ENCODE measurements at places on chromosomes 3 and 15.

- no peak for DNase-seq
Observed at GRCh38 chr3:23221136-23221535, 18.0 kb downstream of the UBE2E2 start.

- no peak for DNase-seq
Observed at GRCh38 chr3:14858105-14858504, 39.3 kb downstream of the FGD5 start.

- DNase-seq, result no peak
Observed at GRCh38 chr3:98962189-98962930, 60.9 kb upstream of the DCBLD2 start.

DNA sequence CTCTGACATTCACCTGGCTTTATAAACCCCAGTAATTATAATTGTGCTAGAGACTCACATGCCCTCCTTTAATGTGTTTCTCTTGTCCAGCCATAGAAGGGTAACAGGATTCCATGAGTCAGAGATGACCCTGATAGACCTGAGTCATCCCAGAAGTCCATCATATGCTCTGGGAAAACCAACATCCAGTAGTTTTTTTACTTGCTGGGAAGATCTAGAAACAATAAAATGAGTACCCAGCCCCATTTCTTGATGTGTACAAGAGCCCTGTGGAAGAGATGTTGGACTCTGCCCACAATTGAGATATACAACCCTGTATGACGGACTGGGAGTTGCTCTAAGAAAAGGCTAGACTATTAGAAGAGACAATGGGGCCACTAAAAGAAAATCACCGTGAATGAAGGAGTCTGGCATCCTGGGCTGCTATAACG is 22.4 kb upstream of the THUMPD3 start:
- DNase-seq, result no peak

DNA sequence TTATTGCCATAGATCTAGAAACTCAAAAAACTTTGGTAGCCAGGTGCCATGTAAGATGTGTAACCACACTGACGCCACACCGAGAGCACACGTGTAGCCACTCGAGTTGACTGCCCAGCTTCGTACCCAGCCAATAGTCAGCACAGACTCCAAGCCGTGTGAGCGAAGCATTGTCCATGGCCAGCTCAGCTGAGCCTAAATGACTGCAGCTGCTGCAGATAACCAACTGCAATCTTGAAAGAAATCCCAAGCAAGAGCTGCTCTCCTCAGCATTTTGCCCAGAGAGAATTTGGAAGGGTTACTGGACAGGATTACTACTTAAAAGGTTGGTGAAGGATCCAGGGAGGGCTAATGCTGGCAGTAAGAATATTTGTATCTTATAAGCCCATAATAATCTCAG is 193.0 kb upstream of the THRB start:
- DNase-seq, result no peak

GRCh38 chr3:35380196-35380595 is 259.1 kb upstream of the ARPP21 start:
- DNase-seq, result no peak

DNA sequence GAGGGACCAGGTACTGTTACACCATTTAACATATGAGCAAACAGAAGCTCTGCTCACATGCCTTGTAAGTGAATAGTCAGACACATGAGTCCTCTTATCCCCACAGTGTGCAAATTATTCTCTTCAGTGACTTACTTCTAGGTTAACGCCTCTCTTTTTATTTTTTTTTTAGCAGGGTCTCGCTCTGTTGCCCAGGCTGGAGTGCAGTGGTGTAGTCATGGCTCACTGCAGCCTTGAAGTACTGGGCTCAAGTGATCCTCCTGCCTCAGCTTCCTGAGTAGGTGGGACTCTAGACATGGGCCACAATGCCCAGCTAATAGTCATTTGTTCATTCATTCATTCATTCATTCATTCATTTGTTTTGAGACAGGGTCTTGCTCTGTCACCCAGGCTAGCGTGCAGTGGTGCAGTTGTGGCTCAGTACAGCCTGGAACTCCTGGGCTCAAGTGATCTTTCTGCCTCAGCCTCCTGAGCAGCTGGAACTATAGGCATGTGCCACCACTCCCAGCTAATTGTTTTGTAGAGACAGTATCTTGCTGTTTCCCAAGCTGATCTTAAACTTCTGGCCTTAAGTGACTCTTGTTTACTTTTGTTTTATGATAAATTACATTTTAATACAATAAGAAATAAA is 94.7 kb downstream of the LRRC28 start:
- no peak for DNase-seq

GRCh38 chr15:47670365-47670764 is 46.9 kb upstream of the SEMA6D start:
- no peak for DNase-seq

- no peak for DNase-seq
Observed at GRCh38 chr3:156516961-156517360, 38.0 kb downstream of the SSR3 start.

DNA sequence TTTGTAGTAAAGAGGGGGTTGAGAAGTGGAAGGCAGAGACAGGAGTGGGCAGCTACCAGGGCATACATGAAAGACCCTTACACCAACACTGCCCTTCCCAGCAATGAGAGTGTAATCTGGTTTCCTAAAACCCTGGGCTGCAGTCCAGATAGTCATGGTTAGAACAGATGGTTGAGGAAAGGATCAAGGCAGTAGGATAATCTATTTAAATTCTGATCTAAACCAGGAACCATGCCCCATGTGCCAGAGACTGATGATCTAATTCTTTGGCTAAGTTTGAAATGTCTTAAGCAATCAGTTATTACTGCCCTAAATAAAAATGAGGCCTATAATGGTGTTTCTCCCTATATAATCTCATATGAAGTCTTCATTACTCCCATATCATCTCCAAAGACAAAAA is 59.6 kb downstream of the PRTG start:
- DNase-seq, result no peak

- DNase-seq, result no peak
Observed at GRCh38 chr3:10285272-10286132, 7.2 kb downstream of the GHRL start.

GRCh38 chr3:160638184-160638583 is 38.8 kb upstream of the ARL14 start:
- no peak for DNase-seq

Measured in T-helper 17 cell (primary cell).